Pulmonary artery endothelial cell (primary cell): ENCODE measurements at places on chromosomes 1 and 21. TPM values are rescaled to one million over a fixed set of nuclear protein-coding genes. Genes with fewer than 3 reads are reported as not detected.

Gene ADIPOR1
- 82.1 and 113 TPM in 2 replicates for total RNA-seq

- DNase-seq = peak; percentile 24
These were observed 2.6 kb downstream of the COL16A1 start for GRCh38 chr1:31701091-31701736.

Gene FOXD2
- 0.11 and 0.20 TPM in 2 replicates for total RNA-seq

- no peak for DNase-seq
These were observed 10.9 kb upstream of the GSTM3 start for GRCh38 chr1:109751531-109752260.

Gene CA14
- total RNA-seq = not detected in 2 replicates
